Suppressor macrophage (primary cell): ENCODE measurements at places on chromosomes 13 and 19.

DNA sequence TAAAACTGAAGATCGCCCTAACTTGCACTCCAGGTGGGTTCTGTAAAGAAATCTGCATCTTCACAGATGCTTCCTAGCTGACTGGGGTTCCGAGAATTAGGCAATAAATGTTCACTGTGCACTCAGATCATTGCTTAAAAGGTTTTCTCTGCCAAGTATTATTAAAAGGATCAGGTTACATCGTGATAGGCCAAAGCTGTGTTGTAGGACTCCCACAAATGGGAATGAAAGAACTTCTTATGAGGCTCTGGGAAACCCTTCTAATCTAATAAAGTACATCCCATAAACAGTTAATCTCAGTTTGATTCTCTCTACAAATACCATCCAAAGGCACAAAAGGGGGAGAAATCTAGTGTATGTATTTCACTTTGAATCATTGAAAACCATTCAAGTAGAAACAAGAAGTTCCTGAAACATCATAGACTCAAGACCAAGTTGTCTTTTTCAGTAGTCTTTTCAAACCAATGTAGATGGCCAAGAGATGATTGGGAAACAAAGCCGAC lies 7.1 kb upstream of the POU4F1 start:
- no peak for DNase-seq

DNA sequence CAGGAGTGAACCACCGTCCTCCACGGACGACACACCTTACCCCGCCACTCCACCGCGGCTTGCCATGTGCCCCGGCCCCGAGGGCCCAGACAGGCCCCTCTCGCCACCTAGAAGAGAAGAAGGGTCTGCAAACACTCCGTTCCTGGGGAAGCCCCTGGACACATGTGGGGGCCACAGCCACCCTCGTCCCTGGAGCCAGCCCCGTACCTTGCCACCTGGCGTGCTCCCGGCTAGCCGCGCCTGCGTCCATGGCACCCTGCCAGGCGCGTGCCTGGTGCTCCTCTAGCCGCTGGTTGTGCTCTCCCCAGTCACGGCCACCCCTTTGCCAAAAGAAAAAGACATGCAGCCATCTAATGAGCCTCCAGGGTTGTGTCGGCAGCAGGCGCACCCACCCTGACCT lies 19.9 kb upstream of the TINCR start:
- no peak for DNase-seq

DNA sequence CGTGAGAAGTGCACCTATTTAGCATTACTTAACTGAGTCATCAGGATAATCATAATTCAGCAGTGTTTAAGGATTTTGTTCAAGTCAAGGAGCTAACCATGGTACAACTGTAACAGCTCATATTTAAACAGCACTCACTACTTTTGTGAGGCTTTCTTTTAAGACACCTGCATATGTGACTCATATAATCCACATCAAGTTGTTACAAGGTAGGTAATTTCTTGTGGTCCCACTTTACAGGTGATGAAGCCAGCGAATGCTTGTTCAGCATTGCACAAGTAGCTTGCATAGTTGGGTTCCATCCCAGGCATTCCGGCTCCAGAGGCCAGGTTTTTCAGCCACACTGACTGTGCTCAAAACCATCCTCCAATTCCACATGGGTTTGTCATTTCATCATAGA lies 569.2 kb downstream of the MYO16 start:
- no peak for DNase-seq

DNA sequence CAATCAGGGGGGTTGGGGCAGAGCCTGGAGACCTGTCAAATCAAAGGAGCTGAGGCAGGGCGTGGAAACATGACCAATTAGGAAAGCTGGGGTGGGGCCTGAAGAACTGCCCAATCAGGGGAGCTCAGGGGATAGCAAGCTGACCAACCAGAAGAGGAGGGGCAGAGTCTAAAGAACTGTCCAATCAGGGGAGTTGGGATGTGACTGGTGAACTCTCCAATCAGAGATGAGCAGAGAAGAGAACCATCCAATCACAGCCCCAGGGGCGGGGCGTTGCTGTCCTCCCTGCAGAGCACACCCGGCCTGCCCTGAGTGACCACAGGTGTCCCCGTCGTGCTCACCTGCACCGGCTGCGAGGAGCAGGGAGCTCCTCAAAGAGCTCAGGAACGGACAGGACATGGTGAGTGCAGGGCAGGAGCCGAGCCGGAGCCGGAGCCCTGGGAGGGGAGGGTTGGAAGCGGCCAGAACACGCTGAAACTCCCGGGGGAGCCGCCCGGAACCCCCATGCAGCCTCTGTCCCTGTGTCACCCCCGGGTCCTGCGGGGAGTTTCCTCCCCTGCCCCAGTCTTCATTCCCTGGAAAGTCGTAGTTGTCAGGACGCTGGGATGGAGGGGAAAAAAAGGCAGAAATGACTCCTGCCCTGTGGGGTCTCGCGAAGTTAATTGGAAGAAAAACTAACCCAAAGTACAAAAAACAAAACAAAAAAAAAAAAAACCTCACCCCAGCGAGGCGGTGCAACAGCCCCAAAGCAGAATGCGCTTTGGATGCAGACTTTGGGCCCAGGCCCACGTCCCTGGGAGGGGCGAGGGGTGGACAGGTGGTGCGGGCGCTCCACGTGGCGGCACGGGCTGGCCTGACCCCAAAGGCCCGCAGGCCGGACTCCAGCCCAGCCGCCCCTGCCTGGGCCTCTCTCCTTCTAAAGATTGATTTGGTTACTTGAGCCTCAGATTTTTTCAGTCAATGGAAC lies at the start of gene ZNF556:
Gene ZNF556, plus strand, starts transcription at position 311 of the 967 bp plus-strand sequence. Its CDS starts 87 bp downstream, at position 398.
- no peak for DNase-seq
